ENCODE measurements at places on chromosomes 6 and 20.

GRCh38 chr6:156795825-156796224, 18.6 kb downstream of the ARID1B start:
- no peak for DNase-seq

- DNase-seq, result no peak
Observed at GRCh38 chr6:4910037-4910760, 93.6 kb downstream of the RPP40 start.

- DNase-seq, result no peak
Observed at GRCh38 chr6:56904068-56904467, 50.8 kb upstream of the BEND6 start.

GRCh38 chr20:1934156-1934555, 38.9 kb downstream of the SIRPA start:
- DNase-seq, result no peak

- DNase-seq, result no peak
Observed at GRCh38 chr6:90885611-90886056, 298.8 kb upstream of the MAP3K7 start.

GRCh38 chr6:148203281-148203925, 139.2 kb upstream of the SASH1 start:
- DNase-seq, result no peak

- no peak for DNase-seq
Observed at GRCh38 chr6:85394853-85395538, 54.9 kb upstream of the NT5E start.

- no peak for DNase-seq
Observed at GRCh38 chr6:5995949-5996713, 10.6 kb downstream of the NRN1 start.

DNA sequence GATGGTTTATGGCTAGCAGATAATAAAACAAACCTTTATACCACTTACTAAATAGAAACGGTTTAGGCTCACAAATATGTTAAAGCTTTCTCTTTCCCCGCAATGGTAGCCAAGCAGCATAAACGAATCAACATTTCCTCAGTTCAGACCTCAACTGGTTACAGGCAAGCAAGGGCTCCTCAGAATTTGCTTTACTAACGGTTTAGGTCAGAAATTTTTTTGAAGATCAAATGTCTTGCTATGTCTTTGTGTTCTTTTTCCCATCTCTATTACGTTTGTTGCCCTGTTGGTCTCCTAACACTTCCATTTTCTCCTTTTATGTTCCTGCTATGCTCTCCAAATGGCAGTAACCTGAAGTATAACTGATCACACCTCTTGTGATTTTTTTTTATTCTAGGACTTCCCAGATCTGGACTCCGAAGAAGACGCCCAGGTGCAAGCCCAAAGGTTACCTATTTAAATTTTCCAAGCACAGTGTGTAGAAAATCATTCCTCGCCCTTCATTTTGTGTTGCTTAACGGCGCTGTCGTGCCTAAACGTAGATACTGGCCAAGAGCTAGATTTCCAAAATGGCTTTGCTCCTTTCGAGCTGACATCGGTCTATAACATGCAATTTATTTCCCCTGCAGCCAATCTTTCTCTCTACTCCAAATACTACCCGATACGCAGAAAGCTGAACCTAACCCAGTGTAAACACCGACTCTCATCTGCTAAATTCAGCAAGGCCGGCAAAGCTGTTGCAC, 717 bp upstream of the ASF1A start:
- DNase-seq, result peak; percentile 84

- DNase-seq, result peak; percentile 12
Observed at GRCh38 chr20:63696306-63696627, 185 bp upstream of the TNFRSF6B start.

DNA sequence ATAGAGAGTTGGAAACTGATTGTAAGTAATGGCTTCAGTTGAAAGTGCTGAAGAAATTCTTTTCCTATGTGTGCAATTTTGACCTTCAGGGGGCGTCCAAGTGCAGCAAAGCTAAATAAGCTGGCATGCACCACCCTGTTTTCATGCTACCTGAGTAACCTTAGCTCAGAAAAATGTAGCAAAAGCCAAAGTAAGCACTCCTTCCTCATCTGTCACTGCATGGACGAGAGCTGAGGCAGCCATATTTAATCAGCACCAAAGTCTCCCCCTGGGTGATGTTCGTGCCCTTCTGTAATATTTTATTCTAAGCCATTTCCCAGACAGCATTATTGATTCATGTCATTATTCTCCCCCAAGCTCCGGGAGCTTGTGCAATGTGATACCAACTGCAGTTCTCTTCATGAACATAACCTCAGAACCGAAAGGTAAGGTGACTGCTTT, 123.1 kb downstream of the RPS12 start:
- DNase-seq, result peak; percentile 56

DNA sequence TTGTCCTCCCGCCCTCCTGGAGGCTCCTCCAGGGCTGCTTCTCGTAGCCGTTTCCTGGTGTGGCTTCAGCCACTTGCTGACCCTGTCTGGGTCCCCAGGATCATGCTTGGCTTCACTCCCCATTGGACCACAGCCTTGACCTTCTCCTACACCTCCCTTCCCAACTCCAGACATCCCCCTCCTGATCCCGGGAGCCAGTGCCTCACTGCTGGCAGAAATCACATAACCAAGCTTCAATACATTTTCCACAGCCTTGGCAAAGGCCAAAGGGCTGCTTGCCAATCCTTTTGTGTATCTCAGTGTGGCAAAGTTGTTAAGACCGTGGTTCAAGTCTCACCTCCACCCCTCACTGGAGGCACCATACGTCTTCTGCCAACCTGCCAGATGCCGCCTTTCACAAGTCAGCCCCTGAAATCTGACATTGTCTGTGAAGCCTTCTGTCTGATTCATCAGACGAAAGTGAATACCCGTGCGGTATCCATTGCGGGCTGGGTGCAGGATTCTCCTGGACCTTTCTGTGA, 60.1 kb downstream of the PHACTR3 start:
- DNase-seq, result no peak

DNA sequence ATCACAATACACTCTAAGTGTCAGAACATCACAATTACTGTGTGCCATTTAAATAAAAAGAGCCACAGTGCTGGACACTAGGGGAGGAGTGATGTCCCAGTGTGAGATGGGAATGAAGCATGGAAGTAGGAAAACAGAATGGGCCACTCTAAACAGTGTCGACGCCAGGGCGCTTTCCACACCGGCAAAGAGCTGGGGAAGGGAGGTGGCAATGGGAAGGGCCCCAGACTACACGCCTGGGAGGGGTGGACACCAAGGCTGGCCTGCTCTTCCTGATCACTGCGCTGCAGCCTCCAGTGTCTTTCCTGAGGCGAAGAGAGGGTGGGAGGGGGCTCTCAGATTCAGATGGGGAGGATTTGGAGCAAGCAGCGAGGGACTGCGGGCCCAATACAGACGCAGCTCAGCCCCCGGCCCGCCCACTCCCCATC, 75.9 kb downstream of the ERMARD start:
- DNase-seq, result no peak

DNA sequence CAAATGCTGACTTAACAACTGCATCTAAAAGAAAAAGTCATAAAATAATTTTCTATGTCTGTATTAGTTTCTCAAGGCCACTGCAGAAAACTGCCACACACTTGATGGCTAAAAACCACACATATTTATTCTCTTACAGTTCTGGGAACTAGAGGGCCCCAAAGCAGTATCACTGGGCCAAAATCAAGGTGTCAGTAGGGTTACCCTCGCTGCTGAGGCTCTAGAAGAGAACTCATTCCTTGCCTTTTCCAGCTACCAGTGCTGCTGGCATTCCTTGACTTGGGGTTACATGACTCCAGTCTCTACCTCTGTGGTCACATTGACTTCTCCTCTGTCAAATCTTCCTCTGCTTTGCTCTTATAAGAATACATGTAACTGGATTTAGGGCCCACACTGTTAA, 124.6 kb upstream of the THEMIS start:
- DNase-seq, result no peak

DNA sequence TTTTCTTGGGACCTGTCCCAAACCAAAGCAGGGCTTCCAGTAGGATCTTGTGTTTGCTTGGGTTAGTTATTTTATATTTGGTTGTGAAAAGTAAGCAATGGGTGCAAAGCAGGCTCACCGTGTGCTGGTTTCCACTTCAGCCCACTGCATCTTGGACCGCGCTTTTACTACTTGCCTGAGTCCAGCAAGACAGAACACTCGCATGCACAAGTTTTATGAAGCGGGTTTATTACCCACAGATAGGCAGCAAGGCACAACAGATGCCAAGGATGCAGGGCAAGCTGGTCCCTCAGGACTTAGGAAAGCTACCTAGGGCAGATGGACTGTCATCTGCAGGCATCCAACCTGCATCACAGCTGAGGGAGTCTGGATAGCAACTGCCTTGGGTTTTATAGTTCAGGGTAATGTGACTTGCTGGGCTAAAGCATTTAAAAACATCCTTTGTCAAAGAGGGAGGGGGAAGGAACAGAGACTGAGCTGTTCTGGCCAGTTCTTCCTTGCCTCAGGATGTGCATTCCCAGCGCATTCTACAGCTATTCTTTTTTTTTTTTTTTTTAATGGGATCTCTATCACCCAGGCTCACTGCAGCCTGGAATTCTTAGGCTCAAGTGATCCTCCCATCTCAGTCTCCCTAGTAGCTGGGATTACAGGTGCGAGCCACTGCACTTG, 18.5 kb downstream of the CITED2 start:
- no peak for DNase-seq

DNA sequence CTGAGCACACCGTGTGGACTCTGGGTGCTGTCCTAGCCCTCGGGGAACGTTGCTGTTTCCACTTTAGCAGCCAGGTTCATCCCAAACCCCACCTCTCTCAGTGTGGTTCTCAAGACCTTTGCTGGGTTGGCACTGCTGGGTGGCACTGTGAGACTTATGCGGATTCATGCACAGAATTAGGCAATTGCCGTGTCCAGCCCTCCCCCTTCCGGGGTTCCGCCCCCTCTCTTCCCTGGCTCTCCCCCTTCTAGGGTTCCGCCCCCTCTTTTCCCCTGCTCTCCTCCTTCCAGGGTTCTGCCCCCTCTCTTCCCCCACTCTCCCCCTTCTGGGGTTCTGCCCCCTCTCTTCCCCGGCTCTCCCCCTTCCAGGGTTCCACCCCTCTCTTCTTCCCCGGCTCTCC, 39.8 kb upstream of the SLCO4A1 start:
- peak; percentile 23 for DNase-seq

DNA sequence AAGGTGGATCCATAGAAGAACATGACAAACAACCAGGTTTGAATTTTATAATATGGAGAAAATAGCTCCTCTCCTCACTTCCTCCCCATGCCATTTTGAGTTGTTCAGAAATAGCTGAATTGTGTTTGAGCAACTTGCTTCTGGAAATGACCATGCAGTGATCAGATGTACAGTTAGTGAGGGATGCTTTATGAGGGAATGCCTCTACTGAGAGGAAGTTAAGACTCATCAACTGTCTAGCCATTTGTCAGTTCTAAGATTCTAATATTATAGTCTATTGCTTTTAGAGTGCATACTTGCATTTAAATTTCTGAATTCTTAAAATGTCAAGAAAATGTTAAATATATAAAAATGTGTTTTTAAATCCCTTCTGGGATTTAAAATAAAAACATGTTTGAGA, 3.8 kb downstream of the LAMA2 start:
- DNase-seq, result no peak
